ENCODE measurements at places on chromosomes 4 and X.

DNA sequence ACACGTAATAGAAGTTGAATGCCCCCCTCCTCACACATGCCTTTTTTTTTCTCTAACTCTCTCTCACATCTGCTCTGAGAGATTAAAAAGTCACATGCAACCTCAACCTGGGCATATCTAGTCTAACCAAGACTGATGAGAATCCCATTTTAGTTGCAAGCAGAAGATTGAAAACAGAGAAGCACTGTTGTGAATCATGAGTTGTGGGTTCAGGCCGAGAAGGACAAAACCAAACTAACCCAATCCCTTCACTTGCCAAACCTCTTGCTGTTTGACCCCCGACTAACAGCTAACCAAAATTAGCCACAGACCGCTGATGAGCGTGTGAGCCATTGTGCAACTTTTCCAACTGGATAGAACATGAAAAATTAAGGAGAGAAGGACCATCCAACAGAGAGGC lies 31.8 kb downstream of the CXCL1 start:
- DNase-seq: no peak

DNA sequence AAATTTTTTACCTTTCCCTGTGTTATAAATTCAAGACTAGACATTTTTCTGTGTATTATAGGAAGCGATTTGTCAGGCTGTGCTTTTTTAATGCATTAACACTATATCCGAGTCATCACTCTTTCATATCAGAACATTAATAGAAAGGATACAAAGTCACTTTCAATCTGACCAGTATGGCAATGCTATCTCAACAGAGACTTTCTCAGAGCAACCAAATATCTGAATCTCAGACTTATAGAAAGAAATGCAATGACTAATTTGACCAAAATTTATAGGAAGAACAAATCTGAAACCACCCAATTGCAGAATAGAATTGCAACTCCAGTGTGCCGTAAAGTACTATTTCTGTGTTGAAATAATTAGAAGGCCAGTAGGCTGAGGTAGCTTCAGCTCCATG lies 473 bp upstream of the TKTL2 start:
- no peak for DNase-seq

DNA sequence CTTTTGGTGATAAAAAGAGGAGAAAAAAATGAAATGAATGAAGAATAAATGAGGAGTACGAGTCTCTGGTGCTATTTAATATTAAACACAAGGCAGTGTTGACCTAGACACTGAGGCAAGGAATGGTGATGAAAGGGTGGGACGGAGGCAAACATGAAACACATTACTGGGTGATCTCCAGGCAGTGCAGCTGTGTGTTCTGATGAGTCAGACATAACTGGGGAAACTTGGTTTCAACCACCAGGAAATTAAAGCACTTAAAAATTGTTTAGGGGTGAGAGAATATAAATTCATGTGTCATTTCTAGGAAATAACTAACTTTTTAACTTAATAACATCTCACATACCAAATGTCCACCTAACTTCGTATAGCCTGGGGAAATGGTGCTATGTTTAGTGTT lies 19.7 kb upstream of the CXCL6 start:
- no peak for DNase-seq

DNA sequence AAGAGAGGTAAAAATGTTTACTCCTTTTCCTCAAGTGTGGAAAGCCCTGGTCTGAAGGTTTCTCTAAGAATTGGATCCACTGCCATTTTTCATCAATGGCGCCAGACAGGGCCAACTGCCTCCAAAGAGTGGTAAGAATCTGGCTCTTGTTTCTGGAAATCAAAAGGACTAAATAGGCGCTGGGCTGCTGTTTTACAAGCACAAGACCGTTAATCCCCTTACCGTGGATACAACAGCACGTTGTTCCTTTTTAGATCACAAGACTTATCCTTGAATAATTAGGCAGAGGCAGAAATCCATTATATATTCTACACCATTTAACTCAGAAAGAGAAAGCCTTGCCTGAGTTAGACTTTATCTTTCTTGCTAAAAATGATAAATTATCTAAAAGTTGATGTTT lies 10.6 kb downstream of the CLTRN start:
- no peak for DNase-seq

DNA sequence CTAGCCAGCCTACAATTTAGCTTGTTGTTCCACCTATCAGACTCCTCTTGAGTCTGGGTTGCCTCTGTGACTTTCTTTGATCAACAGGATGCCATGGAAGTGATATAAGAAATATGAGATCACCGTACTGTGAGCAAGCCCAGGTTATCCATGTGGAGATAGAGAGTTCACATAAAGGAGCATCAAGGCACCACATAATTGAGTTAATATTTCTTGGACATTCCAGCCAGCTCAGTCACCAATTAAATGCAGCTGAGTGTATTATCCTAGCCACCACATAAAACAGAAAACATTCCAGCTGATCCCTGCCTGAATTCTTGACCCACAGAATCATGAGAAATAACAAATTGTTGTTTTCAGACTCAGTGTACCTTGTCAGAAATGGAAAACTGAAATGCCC lies 253.6 kb downstream of the PPP1R2C start:
- DNase-seq: no peak

DNA sequence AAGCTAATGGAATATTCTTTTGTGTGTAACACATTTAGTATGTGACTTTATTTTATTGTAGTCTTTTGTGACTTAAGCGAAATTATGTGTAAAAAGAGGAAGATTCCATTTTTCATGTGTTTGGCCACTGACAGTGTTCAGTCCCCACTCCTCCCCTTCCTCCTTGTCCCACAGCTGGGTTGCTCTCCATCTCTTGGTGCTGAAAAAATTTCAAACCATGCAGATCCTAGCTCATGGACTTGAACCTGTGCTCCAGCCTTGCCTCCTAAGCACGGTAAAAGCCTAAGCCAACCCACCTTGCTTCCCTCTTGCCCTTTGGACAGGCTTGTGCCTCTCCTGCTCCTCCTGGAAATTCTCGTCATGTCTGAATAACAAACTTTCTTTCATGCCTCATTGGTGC lies 2008.5 kb upstream of the TENM3 start:
- DNase-seq: no peak

- no peak for DNase-seq
Measured at GRCh38 chrX:143461606-143462005, 55.7 kb downstream of the SPANXN3 start.

DNA sequence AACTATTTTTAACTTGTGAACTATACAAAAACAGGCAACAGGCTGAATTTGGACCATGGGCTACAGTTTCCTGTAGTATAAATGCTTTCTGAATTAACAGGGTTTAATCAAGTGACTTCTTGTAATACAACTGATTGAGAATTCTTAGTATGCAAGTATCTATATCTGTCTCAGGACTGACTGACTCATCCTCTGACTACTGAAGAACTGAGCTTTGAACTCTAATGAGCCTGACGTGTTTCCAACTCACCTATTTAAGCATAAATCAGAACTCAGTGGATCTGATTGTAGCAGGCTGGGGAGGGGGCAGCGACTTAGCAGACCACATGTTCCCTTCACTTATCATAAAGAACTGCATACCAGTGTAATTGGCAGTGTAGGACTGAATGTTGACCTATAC lies 7.8 kb downstream of the SPATA4 start:
- no peak for DNase-seq

DNA sequence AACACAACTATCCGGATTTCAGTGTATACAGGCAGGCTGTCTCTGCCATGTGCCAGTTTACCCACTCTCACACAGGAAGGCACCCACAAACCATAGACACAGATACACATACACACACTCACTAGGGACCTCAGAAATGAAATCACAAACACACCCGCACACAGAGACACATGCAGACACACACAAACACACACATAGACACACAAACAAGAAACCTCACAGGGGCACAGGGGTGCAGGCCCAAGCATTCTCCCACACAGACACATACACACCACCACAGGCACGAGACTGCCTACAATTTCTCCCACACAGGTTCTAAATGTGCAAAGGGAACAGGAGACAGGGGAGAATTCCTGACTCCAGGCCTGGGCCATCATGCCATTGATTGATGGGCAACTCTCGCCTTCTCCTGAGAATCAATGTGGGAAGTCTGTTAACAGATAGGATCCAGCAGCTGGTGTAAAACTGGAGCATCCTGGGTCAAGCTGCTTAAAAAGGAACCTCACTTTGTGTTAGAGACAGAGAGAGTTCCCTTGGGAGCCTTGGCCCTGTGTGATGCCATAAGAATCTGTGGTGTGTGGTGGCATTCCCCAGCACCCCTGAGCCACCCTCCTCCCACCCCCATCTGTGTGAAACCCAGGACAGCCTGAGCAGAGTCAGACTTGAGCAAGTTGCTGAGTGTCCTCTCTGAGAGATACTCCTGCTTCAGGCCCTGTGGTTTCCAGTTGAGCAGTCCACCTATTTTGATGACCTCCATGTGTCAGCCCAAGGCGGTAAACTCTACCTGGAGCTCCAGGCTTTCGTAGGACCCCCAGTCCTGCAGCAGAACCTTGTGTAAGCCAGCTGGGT lies 33.9 kb downstream of the NBDY start:
- DNase-seq: no peak

All from omental fat pad (tissue), 4 donors.